Regular cardiac myocyte (primary cell): ENCODE measurements at places on chromosomes 3 and 15. TPM values are rescaled to one million over a fixed set of nuclear protein-coding genes. Genes with fewer than 3 reads are reported as not detected.

Gene COL8A1
- 248 and 578 TPM in 2 replicates for total RNA-seq

Gene FANCD2
- 6.2 and 31.2 TPM in 2 replicates for total RNA-seq

Gene XRN1
- 32.7 and 33.0 TPM in 2 replicates for total RNA-seq

Gene AGTR1
- 2.3 and 4.4 TPM in 2 replicates for total RNA-seq

Gene WDR93
- under 0.01 TPM in 1 of 2 replicates, not detected in the other for total RNA-seq

Gene FSIP1
- total RNA-seq: 1.3 and 2.8 TPM in 2 replicates

Gene DPPA2
- not detected in 2 replicates for total RNA-seq

Gene ANKUB1
- total RNA-seq: not detected in 2 replicates

Gene P2RY12
- total RNA-seq: 0.28 TPM in 1 of 2 replicates, not detected in the other

Gene ZBBX
- total RNA-seq: 0.19 TPM in 1 of 2 replicates, not detected in the other
